ENCODE measurements at places on chromosomes 7 and 10.
A peak's percentile ranks its signal among the peaks of the same experiment; 100 is the strongest.

DNA sequence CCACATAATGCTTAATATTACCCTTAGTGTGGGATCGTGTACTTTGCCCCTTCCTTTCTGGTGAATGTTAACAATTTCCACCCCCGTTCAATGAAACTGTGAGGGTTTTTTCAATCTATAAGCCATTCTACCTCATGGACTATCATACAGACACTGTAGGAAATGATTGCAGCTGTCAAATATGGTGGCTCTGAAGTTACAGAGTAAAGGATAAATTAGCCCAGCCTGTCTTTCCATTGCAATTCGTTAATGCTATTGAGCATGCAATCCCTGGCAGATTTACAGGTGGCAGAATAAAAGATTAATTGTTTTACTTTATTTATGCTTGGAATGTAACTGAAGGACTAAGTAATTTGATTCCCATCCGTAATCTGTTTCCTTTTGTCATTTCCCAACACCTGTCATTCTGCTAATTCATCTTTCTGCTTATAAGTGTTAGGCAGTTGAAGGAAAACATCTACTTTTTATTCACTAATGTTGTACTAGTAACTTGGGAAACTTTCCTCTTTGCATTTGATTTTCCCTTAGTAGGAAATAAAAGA is 1211.6 kb upstream of the LRRN3 start:
- no peak overlapping the region for H3K4me3 ChIP-seq
- no peaks in the 10 kb centered on the region for H3K4me1 ChIP-seq
- no peaks in the 10 kb centered on the region for H3K36me3 ChIP-seq
- H3K27ac ChIP-seq: no peak overlapping the region

GRCh38 chr7:5591278-5591874 is 167.7 kb upstream of the TNRC18 start:
- peaks cover 14% of the 10 kb centered on the region for H3K4me1 ChIP-seq
- H3K27ac ChIP-seq: no peak overlapping the region
- no peak for DNase-seq
- no peak overlapping the region for H3K4me3 ChIP-seq

DNA sequence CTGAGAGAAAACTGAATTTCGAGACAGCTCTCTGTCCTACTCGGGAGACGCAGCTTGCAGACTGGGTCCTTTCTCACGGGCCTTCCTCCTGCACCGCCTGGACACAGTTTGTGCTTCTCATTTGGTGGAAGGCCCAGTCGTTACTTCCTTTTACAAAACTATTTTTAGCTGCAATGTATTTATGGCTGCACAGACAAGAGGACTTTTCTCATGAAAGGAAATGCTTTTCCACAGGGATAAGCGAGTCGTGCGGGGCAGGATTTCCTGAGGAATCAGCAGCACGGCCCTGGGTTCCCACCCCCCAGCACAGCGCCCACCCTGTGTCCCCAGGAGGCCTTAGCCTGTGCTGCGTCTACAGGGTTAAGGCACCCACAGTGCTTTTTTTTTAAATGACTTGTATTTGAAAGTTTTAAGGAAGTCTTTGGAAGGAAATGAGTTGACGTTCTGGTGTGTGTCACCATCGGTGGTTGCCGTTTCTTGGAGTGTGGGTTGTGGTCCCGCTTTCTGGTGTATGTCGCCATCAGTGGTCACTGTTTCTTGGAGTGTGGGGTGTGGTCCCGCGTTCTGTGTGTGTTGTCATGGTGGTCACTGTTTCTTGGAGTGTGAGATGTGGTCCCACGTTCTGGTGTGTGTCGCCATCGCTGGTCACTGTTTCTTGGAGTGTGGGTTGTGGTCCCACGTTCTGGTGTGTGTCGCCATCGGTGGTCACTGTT is 50.9 kb downstream of the INPP5A start:
- DNase-seq: peak; percentile 23
- no peak overlapping the region for H3K4me3 ChIP-seq
- peaks cover 5% of the 10 kb centered on the region for H3K4me1 ChIP-seq
- H3K36me3 ChIP-seq: no peaks in the 10 kb centered on the region
- no peaks in the 10 kb centered on the region for H3K27me3 ChIP-seq

DNA sequence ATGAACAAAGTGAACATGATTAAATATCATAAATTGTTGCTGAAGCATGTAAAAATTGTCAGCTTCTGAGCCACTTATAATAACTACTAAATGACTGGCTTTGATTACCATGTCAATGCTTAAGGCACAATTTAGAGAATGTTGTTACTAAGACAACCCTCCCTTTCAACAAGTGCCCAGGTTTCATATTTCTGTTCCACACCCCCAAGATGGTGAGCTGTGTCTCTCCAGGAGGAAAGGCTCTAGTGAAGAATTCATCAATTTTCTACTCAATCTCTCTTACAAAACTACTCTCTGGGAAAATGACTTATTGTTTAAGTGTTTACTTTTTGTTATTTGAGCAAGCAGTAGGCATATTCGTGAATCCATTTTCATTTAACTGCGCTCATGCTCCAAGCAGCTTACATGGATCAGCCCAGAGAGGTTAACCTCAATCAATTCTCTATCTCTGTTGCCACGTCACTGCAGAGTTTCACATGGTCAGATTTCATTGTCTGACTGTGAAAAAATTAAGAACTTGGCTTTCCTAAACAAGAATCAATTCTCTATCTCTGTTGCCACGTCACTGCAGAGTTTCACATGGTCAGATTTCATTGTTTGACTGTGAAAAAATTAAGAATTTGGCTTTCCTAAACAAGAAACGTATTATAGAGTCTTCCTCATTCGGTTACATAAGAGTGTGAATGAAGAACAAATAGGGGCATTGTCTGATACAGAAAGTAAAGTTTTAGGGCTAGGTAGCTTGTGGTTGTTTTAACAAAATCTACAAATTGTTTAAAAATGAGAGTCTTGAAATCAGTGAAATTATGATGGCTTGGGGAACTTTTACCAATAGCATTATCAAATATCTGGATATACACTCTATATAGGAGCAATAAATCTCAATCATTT is 49.7 kb downstream of the CCDC71L start:
- no peak overlapping the region for H3K4me3 ChIP-seq
- no peak for DNase-seq
- H3K27me3 ChIP-seq: no peaks in the 10 kb centered on the region
- H3K36me3 ChIP-seq: no peaks in the 10 kb centered on the region
- no peaks in the 10 kb centered on the region for H3K4me1 ChIP-seq

GRCh38 chr10:48555310-48556042 is 49.4 kb downstream of the ARHGAP22 start:
- no peaks in the 10 kb centered on the region for H3K27me3 ChIP-seq
- no peaks in the 10 kb centered on the region for H3K4me1 ChIP-seq
- H3K4me3 ChIP-seq: no peak overlapping the region
- H3K27ac ChIP-seq: no peak overlapping the region
- no peak for DNase-seq

DNA sequence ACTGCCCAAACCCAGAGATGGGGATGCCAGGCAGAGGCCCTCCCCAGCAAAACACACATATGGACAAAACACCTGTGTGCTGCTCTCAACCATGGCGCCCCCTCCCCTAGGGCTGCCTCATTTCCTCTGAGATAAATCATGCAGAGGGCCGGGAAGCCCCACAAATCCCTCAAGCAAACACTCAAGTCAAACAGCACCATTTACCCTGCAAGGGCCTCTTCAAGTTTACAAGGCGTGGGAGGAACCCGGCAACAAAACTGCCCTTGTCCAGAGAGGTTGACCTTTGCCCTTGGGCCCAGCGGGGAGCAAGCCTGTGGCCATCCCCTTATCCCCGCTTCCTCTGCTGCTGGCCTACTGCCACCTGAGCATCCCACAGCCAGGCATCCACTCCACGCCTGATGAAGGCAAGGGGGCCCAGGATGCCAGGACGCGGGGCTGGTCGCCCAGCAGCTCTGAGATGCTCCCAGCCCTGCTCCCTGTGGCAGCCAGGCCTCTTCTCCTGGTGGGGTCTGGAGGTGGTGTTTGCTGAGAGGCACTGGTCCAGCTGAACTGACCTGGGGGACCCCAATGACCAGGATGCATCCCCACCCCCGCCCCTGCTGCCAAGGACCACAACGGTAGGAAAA is 77.4 kb downstream of the DLG5 start:
- DNase-seq: no peak
- no peaks in the 10 kb centered on the region for H3K27me3 ChIP-seq
- no peak overlapping the region for H3K27ac ChIP-seq
- no peak overlapping the region for H3K4me3 ChIP-seq

DNA sequence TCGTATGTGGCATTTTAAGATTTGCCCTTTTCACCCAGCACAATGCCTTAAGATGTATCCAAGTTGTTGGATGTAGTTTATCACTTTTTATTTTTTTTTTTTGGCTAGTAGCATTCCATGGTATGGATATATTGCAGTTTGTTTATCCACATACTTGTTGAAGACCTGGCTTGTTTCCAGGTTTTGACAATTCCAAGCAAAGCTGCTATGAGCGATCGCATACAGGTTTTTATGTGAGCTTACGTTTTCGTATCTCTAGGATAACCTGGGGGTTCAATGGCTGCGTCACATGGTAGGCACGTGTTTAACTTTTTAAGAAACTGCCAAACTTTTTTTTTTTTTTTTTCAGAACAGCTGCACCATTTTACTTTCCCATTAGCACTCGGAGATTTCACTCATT is 32.2 kb downstream of the BAIAP2L1 start:
- H3K27me3 ChIP-seq: no peaks in the 10 kb centered on the region
- no peak overlapping the region for H3K4me3 ChIP-seq
- H3K27ac ChIP-seq: no peak overlapping the region
- H3K4me1 ChIP-seq: no peaks in the 10 kb centered on the region
- no peak for DNase-seq

DNA sequence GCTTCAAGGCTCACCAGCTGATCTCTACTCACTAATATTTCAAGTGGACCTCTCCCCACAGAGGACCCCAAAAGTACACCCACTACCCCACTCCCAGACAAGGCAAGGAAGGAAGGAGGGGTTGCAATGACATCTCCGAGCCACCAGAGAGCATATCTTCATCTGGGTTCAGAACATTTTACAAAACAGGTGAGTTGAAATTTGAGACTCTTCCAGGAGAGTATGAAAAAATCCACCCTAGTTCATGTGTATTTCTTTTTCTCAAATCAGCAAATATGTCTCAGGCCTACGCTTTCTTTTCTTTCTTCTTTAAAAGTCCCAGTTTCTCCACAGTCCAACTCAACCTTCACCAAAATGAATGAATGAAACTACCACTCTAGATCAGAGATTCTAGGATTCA is 61.9 kb downstream of the SGMS1 start:
- no peak overlapping the region for H3K4me3 ChIP-seq
- no peaks in the 10 kb centered on the region for H3K36me3 ChIP-seq
- no peak overlapping the region for H3K27ac ChIP-seq
- no peak for DNase-seq

DNA sequence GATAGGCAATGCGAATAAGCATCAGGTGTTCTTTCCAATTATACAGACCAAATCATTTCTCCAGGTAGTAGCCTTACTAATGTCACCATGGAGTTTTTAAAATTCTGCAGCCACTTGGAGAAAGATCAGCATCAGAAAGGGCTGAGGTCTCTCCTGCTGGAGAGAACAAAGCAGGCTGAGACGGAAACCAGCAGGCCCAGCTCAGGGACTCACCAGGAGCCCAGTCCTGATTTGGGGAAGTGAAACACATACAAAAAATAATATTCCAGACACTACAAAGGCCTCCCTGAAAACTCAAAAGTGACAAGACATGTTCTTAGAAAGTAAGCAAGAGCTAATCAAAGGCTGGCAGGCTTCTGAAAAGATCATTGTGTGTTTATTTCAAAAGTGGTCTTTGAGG is 207.1 kb upstream of the GHITM start:
- H3K4me3 ChIP-seq: no peak overlapping the region
- no peaks in the 10 kb centered on the region for H3K36me3 ChIP-seq
- no peak overlapping the region for H3K27ac ChIP-seq
- DNase-seq: no peak
- H3K27me3 ChIP-seq: no peaks in the 10 kb centered on the region

DNA sequence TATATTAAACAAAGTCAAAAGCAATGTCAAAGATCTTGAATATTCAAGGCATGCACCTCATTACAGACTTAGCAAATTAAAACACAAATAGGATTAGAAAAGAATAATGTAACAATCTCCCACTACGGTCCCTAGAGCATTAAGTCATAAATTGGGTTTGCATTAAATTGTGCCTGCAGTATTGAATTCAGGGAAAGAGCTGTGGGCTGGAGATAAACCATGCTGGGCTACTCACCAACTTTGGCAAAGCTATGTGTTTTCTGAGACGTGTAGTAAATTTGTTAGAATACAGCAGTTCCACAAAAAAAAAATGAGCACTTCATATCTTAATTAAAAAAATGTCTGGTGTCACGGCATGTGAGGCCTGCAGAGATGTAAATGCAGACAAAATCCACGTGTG is 241.6 kb downstream of the SNX10 start:
- no peaks in the 10 kb centered on the region for H3K36me3 ChIP-seq
- DNase-seq: no peak
- no peaks in the 10 kb centered on the region for H3K27me3 ChIP-seq
- no peak overlapping the region for H3K4me3 ChIP-seq

- no peaks in the 10 kb centered on the region for H3K36me3 ChIP-seq
- no peaks in the 10 kb centered on the region for H3K27me3 ChIP-seq
- H3K27ac ChIP-seq: no peak overlapping the region
Observed at GRCh38 chr10:30546511-30546910, 83.0 kb downstream of the LYZL2 start.

- peaks cover 4% of the 10 kb centered on the region for H3K27me3 ChIP-seq
- no peak overlapping the region for H3K27ac ChIP-seq
- H3K36me3 ChIP-seq: no peaks in the 10 kb centered on the region
- DNase-seq: peak; percentile 29
- H3K4me3 ChIP-seq: peak overlapping the region; percentile 47
Observed at GRCh38 chr7:155804897-155805825, 7.1 kb downstream of the SHH start.

DNA sequence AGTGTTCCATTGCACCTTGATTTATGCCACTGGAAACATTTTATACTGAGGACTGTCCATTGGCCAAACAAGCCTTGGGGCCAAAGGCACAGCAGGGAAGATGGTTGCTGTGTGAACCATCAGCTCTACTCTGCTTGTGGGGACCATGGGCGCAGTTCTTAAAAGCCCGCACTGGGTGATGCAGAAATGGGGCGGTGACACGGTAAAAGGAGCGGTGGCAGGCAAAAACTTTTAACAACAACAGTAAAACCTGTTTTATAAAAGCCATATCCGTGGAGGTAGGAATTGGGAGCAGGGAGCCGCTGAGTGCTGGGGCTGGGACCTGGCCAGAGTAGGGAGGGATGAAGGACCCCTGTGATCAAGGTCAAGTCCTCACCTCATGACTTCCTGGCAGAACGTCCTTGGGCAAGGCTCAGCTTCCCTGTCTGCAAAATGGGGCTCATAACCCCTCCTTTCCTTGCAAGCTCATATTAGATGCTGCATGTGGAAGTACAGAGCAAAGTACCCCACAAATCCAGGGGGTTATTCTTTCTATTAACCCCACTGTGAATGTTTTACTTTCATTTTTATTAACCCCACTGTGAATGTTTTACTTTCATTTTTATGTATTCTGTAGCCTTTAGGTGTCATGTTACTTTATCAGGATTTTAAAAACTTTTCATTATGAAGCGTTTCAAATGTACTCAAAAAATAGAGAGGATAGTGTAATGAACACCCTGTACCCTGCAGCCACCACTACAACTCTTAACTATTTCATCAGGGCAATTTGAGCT is 78.3 kb downstream of the GRK5 start:
- H3K27ac ChIP-seq: peak overlapping the region; percentile 53
- peak overlapping the region; percentile 45 for H3K4me3 ChIP-seq
- H3K4me1 ChIP-seq: peaks cover 80% of the 10 kb centered on the region

- H3K4me3 ChIP-seq: no peak overlapping the region
- no peaks in the 10 kb centered on the region for H3K4me1 ChIP-seq
- no peak for DNase-seq
- no peaks in the 10 kb centered on the region for H3K36me3 ChIP-seq
- H3K27ac ChIP-seq: no peak overlapping the region
Observed at GRCh38 chr10:60797200-60797599, 18.9 kb downstream of the CDK1 start.
